ENCODE measurements at places on chromosomes 6 and 20. TPM values are rescaled to one million over a fixed set of nuclear protein-coding genes. Genes with fewer than 3 reads are reported as not detected.

Gene NRSN1
- total RNA-seq, result not detected

DNA sequence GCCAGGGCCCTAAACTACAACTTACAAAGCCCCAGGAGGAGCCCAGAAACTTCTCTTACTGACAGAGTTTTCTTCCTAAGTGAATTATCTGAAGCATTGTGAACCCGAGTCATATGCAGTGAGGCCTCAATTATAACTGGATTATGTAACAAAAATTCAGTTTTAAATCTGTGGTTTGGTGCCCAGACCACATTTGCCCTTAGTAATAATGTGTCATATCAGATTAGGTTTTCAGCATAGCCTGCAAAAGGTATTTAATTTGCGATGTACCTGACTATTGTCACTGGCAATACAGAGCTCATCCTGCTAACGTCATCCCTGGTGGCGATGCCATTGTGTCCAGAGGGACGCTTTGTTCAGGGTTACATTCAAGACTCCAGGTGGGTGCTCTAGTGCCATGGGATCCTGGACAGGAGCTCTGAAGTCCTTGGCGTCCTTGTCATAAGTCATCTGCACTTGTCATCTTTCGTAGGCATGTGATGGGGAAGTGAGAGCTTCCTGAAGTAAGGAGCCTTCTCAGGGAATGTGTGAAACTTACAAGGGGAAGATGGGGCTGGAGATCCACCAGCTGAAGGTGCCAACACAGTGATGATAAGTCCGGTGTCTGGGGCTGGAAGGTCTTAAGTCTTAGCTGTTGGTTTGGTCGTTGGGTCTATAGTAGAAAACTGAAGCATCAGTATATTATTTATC, 65.1 kb downstream of the HIVEP1 start:
- DNase-seq, result no peak

DNA sequence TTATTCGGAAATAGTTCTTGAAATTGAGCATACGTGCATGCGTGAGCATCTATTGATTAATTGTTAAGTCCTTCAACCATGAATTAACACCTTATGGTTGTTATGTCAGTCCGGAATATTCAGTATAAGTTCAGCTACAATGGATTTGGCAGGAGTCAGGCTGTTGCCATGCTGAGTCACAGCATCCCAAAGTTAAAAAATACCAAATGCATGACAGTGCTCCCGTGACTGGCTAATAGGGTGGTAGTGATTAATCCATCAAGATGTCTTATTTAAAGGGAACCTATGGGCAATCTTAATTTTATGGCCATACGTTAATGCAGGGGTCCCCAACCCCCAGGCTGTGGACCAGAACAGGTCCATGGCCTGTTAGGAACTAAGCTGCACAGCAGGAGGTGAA, 10.5 kb downstream of the RAE1 start:
- DNase-seq, result no peak

DNA sequence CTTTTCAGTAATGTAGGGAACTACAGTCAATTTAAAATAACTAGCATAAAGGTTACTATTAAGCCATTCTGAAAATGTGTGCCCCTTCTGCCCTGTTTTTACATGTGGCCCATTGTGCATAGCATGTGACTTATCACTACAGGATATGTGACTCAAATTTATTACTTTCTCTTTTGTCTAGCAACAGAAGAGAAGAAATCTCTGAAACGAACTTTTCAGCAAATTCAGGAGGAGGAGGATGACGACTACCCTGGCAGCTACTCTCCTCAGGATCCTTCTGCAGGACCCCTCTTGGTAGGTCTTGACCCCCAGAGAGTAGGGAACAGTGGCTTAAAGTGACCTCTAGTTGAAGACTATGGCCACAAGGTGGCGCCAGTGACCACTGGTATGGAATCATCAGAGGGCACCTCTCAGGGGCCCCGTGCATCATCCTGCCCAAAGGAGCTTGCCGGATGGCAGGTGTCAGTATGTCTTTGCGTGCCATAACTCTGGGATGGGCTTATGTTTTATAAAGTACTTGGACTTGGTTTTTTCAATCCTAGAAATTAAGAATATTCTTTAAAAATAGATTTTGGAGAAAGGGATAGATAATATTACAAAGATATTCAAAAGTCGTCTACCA, 23.9 kb downstream of the RPRD1B start:
- DNase-seq, result peak; percentile 93

GRCh38 chr6:47690214-47690613, 8.2 kb upstream of the ADGRF4 start:
- DNase-seq, result no peak

- no peak for DNase-seq
Observed at GRCh38 chr6:106724848-106725247, 95.5 kb downstream of the QRSL1 start.

DNA sequence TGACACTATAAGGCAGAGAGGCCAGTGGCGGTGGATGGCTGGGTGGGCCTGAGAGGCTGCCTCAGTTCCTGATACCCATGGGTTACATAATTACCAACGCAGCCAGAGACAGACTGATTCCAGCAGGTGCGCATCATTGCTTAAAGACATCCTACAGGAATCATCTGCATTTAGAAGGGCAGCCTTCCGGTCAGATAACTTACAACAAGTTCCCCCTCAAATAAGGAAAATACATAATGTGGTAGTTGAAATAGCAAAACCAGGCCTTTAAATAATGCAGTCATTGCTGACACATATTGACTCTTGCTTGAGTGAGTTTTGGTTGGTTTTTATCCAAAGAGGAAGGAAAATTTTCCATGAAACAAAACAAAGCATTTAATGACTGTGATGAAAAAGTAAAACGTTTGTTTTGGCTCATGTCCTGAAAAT, 81.9 kb downstream of the SIM1 start:
- no peak for DNase-seq

DNA sequence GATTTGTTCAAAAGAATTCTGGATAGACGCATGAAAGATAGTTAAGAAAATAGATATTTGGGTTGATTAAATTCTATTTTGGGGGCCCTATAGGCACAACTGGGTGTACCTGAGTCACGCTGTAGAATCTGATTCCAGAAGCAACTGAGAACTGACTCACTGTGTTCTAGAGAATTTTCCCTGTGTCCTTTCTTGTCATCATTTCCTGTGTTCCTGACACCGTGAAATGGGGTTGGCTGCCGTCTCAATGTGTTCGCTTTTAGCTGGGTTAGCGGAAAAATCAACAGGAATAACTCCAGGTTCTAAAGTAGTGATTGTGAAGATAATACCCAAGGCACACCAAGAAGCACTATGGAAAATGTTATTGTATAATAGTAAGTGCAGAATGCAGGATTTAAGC, 5.0 kb downstream of the GCNT2 start:
- peak; percentile 52 for DNase-seq

DNA sequence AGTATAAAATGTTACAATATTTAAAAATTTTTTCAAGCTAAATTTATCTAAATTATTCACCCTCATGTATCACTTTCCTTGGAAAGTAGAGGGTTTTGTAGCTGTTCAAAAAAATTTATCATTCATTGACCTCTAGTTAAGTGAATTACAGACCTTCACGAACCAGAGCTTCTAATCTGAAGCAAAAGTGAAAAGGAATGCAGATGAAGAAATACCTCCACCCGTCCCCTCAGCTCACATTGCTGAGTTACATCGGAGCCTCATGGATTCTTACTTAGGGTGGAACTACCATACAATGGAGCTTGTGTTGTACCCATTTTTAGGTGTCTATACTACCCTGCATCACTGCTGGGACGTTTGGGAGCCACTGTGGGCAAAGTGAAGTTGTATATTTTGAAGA, 146.2 kb upstream of the NEDD9 start:
- no peak for DNase-seq

Gene POM121L2
- not detected for total RNA-seq

- DNase-seq, result no peak
Observed at GRCh38 chr6:82738773-82739172, 326.9 kb downstream of the UBE3D start.

GRCh38 chr6:6386010-6386409, 65.5 kb upstream of the F13A1 start:
- no peak for DNase-seq

GRCh38 chr6:40550202-40551101, 36.7 kb downstream of the LRFN2 start:
- peak; percentile 27 for DNase-seq

Gene RSPH9
- 0.21 TPM for total RNA-seq

DNA sequence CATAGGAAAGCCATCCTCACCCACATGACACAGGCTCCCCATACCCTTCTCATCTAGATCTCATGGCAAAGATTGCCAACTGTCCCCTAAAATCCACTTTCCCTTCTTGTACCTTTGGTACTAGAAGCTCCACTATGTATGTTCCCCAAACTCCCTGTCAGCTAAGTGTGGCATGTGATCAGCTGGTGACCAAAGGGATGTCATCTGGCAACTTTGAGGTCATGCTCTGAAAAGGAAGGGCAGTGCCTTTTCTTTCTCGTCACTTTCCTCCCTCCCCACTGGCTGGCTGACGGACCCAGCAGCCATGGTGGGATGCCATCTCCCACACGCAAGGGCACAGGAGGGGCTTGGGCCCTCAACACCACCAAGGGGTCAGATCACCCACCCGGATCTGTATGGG, 23.8 kb upstream of the TAF8 start:
- DNase-seq, result no peak

- no peak for DNase-seq
Observed at GRCh38 chr20:12715371-12715770, 293.4 kb upstream of the SPTLC3 start.

- DNase-seq, result no peak
Observed at GRCh38 chr6:9408402-9409117, 973.2 kb upstream of the SLC35B3 start.

Gene APCDD1L
- total RNA-seq, result 1.3 TPM

GRCh38 chr20:19956976-19957375, 60.2 kb upstream of the NAA20 start:
- DNase-seq, result no peak

Gene ISM1
- 1.7 TPM for total RNA-seq

- DNase-seq, result no peak
Observed at GRCh38 chr6:12103158-12103557, 91.0 kb downstream of the HIVEP1 start.

DNA sequence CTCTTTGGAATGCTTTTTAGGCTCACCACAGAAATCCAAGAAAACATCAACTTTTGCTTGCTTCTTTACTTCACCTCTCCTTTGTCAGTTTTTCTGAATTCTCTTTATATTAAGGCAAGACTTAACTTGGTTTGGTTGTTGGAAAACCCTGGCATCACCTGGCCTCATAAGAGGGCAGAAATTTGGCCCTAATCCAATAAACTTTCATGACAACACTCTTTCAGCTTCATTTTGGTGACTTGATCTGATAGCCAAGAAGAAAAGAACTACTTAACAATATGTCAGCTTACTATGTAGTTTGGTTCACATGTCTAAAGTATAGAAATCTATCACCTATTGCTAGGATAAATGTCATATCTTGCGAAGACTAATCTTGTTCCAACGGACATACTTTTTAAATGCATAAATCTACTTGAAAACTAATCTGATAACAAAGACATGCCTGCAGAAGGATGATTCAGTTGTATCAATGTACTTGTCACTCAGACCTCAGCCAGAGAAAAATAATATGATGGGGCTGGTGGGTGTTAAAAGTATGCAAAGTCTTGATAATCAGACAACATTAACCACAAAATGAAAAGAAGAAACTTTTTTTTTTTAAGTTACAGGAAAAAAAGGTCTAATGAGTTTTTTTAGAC, 19.3 kb upstream of the HBS1L start:
- DNase-seq, result no peak

DNA sequence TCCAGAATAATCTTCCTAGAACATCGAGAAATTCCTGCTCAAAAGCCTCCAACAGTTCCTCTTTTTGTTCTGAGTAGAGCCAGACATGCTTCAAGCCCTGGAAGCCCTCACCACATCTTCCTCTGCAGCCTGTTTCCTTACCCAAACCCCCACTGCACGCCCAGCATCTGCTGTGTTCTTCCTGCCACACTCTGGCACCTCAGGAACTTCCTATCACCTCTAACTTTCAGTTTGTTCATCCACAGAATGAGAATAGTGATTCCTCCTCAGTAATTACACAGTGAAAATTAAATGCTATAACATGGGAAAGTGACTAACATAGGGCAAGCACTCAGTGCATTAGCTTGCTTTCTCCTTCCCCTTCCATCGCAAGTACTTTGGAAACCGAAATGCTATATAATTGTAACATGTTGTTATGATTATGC, 26.3 kb downstream of the C6orf89 start:
- DNase-seq, result no peak

GRCh38 chr20:57013741-57014140, 252.7 kb downstream of the BMP7 start:
- DNase-seq, result no peak

- no peak for DNase-seq
Observed at GRCh38 chr6:136076496-136076895, 173.6 kb downstream of the MTFR2 start.

DNA sequence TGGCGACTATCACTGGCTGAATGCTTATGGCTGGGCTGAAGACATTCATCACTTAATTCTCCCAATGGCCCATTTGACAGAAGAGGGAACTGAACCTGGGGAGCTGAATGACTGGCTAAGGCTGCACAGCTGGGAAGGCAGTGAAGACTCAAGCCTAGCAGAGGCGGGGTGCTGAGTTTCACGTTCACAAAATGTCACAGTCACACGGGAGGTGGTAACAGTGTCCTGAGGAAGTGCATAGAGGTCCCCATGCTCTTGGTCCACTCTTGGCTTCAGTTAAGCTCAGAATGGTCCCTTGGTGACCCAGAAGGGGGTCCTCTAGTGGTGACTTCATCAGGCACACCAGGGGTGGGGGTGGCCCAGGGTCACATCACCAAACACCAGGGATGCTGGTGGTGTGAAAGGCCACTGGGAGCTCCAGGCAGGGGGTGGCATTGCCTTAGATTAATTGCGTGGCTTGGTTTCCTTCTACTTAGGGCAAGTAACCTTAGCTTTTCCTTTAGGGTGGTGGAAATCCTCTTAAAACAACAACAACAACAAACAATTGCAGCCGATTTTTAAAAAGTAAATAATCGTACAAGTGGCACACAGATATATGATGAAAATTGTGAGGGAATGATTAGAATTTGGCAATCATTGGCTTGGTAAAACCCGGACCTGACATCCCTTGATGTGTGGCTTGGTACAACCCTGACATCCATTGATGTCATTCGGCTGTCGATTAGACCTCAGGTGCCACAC, 45.0 kb downstream of the SULF2 start:
- no peak for DNase-seq

- no peak for DNase-seq
Observed at GRCh38 chr6:36733300-36733699, 35.7 kb downstream of the RAB44 start.

DNA sequence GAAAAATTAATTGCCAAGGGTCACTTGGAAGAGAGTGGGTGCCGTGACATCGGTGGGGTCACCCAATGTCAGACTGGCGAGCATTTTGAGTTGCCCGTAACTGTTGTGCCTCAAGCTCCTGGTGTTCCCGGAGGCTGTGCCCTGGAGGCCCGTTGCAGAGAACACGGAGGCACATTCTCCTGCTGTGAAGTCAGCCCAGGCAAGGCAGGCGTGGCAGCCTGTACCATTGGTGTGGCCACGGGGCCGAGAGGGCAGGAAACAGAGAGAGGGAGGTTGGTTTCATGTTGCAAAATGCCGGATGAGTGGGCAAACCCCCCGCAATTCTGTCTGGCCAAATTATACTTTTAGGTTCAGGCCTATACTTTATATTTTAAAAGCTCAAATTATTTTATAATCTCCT, 81.2 kb downstream of the THBS2 start:
- DNase-seq, result peak; percentile 89

Gene BFSP1
- 0.68 TPM for total RNA-seq

Gene BPIFB4
- not detected for total RNA-seq

GRCh38 chr20:21729316-21729715, 23.9 kb downstream of the PAX1 start:
- DNase-seq, result no peak

- no peak for DNase-seq
Observed at GRCh38 chr6:117818449-117818848, 88.6 kb upstream of the SLC35F1 start.
